Testis (tissue), 5 donors: ENCODE measurements at places on chromosomes 1 and 21. TPM values are rescaled to one million over a fixed set of nuclear protein-coding genes. Genes with fewer than 3 reads are reported as not detected.
A peak's percentile ranks its signal among the peaks of the same experiment; 100 is the strongest.

- no peak for DNase-seq
Observed at GRCh38 chr1:62628506-62628905, 31.2 kb downstream of the ANGPTL3 start.

DNA sequence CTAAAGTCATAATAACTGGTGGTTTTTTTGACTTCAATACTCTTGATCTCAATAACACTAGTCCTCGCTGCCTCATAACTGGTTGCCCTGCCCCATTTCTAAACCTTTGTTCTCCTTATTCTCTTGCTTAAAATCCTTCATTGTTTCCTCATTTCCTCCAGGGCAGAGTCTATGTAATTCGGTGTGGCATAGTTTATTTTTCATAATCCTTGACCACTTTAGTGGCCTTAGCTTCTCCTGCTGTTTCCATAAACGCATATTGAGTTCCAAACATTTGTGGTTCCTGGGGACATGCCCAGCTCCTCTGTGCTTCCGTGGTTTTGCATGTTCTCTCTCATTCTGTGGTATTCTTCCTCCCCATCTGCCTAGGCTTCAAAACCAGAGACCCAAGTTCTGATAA, 19.0 kb upstream of the TLCD4 start:
- DNase-seq: no peak

DNA sequence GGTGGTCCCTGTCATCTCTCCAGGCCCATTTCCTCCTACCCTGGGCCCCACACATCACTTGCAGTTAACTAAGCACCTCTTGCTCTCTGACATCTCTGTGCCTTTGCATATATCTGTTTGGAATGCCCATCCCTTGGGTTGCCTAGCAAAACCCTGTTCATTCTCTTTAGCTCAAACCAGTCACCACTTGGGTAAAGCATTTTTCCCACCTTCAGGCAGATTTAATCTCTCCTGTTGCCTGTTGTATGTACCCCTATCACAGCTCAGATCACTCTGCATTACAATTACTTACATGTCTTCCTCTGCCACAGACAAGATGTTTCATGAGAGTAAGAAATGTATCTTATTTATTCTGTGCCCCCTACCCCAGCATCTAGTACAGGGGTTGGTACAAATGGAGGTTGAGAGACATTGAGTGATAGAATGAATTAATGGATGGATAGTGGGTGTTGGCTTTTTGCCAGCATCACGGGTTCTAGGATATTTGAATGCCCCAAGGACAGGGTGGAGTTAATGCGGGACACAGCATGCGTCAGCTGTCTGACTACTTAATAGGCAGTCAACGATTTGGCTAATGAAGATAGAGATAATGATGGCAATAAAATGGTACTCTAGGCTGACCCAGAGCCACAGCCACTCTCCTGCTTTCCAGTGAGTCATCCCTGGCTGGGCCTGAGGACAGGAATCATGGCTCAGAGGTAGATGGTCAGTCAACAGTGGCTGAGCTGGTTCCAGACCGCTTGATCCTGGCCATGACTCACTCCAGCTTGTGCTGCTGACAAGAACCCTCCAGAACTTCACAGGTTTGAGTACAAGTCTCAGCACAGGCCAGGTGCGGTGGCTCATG, 6.5 kb downstream of the NR0B2 start:
- DNase-seq: no peak

GRCh38 chr1:89125913-89126580, at the start of gene GBP2:
Gene GBP2, minus strand, starts transcription at chr1:89126114. Its CDS starts 4,148 bp downstream, at chr1:89121966.
- DNase-seq: peak; percentile 47

The LINGO4 gene
- 3.5 TPM for total RNA-seq

The HFM1 gene
- total RNA-seq: 20.5 TPM

The CFAP410 gene
- total RNA-seq: 71.7 TPM
